Neural crest cell (in vitro differentiated cells): ENCODE measurements at places on chromosomes 11 and 22. TPM values are rescaled to one million over a fixed set of nuclear protein-coding genes. Genes with fewer than 3 reads are reported as not detected.

The PLAAT3 gene
- total RNA-seq, result 4.1 and 4.3 TPM in 2 replicates

DNA sequence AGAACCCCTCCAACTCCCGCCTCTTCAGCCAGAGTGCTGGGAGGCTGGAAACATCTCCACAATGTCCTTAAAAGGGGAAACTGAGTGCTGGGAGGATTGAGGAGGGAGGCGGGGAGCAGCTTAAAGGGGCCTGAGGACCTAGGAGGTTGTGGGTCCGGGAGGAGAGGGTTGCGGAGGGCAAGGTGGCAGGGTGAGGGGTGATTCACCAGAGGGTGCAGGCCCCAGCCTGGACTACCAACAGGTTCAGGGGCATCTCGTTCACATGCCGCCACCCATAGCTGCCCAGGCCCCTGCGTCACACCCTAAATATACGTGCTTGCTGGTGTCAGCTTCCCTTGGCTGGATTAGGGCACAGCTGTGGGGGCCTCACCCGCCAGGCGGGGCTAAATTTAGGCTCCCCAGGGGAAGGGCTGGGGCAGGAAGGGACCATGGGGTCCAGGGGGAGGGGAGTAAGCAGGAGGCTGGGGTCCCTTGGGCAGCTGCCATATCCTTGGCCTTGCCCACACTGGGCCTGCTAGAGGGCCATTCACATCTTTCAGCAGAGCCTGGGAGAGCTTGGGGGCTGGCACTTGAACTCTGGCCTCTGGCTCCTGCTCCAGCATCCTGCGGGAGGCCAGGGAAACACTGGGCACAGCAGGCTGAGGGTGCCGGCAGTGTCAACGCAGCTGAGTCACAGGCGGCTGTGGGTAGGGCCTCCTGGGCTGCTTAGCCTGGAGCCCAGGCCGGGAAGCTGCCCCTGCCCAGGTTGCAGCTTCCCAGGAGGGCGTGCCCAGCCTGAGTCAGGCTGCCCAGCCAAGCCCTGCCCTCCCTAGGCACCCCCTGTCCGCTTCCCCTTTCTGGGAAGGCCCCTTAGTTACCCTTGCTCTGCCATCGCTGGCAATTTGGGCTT lies 1.3 kb downstream of the EHBP1L1 start:
- H3K27ac ChIP-seq, result no peak overlapping the region
- no peak for DNase-seq
- peaks cover 5% of the 10 kb centered on the region for H3K36me3 ChIP-seq
- H3K4me1 ChIP-seq, result peaks cover 45% of the 10 kb centered on the region
- peaks cover 26% of the 10 kb centered on the region for H3K27me3 ChIP-seq
- H3K4me3 ChIP-seq, result peak overlapping the region; percentile 81

DNA sequence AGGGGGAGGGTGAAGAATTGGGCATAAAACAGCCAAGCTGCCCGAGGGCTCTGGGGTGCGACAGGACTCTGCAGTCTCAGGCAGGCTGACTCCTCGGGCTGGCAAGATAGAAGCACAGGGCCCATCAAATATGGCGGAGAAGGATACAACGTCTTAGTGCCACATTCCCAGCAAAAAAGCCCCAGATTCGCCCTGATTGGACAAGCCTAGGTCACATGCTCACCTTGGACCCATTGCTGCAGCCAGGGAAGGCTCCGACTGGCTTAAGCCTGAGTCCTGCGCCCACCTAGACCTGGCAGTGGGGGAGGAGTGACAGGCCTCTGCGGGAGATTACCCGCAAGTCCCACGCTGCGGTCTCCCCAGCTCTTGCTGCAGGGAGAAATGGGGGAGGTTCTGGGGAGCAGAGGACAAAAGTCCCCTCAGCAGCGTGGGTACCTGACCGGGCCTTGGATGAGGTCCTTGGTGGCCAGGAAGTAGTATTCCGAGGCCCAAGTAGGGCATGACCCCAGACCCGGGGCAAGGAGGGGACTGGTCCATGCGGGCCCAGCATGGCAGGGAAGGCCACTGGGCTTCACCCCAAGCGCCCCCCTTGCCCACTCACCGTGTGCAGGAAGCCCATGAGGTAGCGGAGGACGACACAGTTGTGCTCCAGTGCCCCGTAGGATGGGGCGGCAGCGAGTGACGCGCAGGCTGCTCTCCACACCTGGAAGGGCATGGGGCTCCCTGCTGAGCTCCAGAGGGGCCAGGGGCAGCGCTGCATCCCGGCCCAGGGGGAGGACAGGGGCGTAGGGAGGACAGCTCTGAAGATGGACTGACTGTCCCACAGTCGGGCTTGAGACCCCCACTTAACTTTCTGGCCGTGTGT lies 113.0 kb downstream of the ARHGAP8 start:
- DNase-seq, result no peak
- H3K36me3 ChIP-seq, result peaks cover 10% of the 10 kb centered on the region
- no peak overlapping the region for H3K27ac ChIP-seq
- H3K4me3 ChIP-seq, result peak overlapping the region; percentile 9
- H3K27me3 ChIP-seq, result no peaks in the 10 kb centered on the region

GRCh38 chr11:69010361-69010891 lies 2.6 kb downstream of the MRGPRF start:
- DNase-seq, result no peak
- H3K27ac ChIP-seq, result no peak overlapping the region
- peaks cover 27% of the 10 kb centered on the region for H3K27me3 ChIP-seq
- no peaks in the 10 kb centered on the region for H3K36me3 ChIP-seq

DNA sequence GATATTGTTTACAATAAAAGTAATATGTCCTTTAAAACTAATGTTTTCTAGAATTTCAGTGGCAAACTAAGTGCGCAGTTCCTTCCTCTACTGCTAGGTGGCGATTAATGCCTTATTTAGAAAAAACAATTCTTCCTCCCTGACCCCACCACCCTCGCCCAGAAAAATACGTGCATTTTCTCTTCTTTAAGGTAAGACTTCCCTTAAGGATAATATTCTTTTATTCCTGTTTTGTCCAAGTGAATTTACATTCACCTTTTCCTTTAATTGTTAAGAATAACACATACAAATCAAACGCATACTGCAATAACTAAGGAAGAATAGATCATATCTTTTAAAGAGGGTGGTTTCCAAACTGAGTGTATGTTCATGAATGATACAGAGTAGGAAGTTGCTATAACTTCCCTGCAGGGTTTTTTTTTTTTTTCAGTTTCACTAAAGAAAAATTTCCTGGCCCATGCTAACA lies 17.0 kb upstream of the PSMA1 start:
- peaks cover 18% of the 10 kb centered on the region for H3K4me1 ChIP-seq
- H3K4me3 ChIP-seq, result no peak overlapping the region
- no peak overlapping the region for H3K27ac ChIP-seq
- peak; percentile 26 for DNase-seq

- peaks cover 24% of the 10 kb centered on the region for H3K4me1 ChIP-seq
- H3K27me3 ChIP-seq, result no peaks in the 10 kb centered on the region
- H3K27ac ChIP-seq, result no peak overlapping the region
- H3K4me3 ChIP-seq, result no peak overlapping the region
- H3K36me3 ChIP-seq, result peaks cover 4% of the 10 kb centered on the region
- no peak for DNase-seq
These were observed 129.7 kb downstream of the SNX19 start for GRCh38 chr11:130786586-130786985.

- H3K4me1 ChIP-seq, result no peaks in the 10 kb centered on the region
- no peaks in the 10 kb centered on the region for H3K36me3 ChIP-seq
- H3K27me3 ChIP-seq, result peaks cover 4% of the 10 kb centered on the region
- H3K4me3 ChIP-seq, result no peak overlapping the region
- DNase-seq, result no peak
These were observed 107.3 kb upstream of the BDNF start for GRCh38 chr11:27807596-27807995.

DNA sequence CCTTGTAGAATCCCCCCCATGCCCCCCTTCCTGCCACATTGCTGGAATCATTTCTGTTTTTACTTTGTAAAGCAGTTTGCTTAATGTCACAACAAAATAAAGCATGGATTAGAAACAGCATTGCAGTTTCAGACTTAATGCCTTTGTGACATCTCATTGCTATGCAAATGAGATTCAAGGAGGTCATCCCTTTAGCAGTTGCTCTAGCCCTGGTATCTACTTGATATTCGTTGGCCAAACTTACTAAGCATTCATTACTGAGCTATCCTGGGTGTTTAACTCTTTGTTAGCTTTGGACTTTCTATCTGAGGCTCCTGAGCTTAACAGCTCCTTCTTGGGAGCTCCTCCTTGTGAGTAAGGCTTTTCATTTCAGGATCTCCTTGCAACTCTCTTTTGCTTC lies 16.3 kb downstream of the FAT3 start:
- H3K27me3 ChIP-seq, result no peaks in the 10 kb centered on the region
- H3K36me3 ChIP-seq, result peaks cover 2% of the 10 kb centered on the region
- no peak for DNase-seq

GRCh38 chr11:66470015-66470414 lies 3.3 kb downstream of the PELI3 start:
- peaks cover 3% of the 10 kb centered on the region for H3K36me3 ChIP-seq
- no peak for DNase-seq
- peak overlapping the region; percentile 58 for H3K4me3 ChIP-seq
- peaks cover 9% of the 10 kb centered on the region for H3K27me3 ChIP-seq
- peak overlapping the region; percentile 81 for H3K27ac ChIP-seq

DNA sequence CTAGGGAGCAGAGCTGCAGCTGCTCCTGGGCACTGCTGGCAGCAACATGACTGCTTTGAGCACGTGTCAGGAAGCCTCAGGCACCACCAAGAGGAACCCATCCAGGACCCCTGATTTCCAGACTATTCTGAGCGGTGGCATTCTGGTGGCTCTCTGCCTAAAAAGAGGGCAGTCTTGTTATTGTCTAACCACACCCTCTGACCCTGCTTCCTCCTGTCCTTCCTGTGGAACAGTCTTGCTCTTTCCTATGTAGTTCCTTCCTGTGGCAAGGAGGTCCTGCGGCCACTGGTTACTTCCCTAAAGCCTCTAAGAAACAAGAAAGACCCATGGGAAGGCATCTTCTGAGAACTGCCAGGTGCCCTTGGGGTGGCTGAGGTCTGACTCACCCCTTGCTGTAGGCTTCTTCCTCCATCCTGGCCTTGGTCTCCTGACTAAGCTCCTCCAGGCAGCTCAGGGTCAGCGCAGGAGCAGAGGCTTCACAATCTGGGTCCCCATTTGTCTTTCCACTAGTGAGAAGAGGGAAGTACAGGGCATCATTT lies 13.1 kb upstream of the LYVE1 start:
- DNase-seq, result no peak
- H3K36me3 ChIP-seq, result peaks cover 6% of the 10 kb centered on the region
- no peak overlapping the region for H3K4me3 ChIP-seq
- H3K27me3 ChIP-seq, result no peaks in the 10 kb centered on the region
- H3K27ac ChIP-seq, result no peak overlapping the region
- H3K4me1 ChIP-seq, result peaks cover 14% of the 10 kb centered on the region

DNA sequence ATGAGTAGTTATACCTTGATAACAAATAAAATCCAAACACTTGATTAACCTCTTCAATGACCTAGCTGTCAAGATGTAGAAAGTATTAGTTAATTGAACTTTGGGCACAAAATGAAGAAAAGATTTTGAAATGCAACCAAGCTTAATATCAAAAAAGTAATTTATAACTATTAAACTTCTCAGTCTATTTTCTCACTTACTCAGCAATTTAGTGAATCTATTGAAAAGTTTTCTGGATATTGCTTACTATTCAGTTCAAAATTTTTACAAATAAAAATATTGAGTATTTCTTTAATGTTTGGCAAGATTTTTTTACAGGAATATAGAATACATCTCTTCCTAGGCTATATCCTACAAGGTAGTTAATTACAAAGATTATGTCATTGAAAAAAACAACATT lies 192.5 kb downstream of the GRIA4 start:
- H3K27me3 ChIP-seq, result no peaks in the 10 kb centered on the region
- no peak overlapping the region for H3K4me3 ChIP-seq
- H3K4me1 ChIP-seq, result no peaks in the 10 kb centered on the region
- no peak for DNase-seq
